ENCODE measurements at places on chromosomes 3 and 15.

- no peak for DNase-seq
Measured at GRCh38 chr3:16026753-16027152, 147.7 kb upstream of the GALNT15 start.

DNA sequence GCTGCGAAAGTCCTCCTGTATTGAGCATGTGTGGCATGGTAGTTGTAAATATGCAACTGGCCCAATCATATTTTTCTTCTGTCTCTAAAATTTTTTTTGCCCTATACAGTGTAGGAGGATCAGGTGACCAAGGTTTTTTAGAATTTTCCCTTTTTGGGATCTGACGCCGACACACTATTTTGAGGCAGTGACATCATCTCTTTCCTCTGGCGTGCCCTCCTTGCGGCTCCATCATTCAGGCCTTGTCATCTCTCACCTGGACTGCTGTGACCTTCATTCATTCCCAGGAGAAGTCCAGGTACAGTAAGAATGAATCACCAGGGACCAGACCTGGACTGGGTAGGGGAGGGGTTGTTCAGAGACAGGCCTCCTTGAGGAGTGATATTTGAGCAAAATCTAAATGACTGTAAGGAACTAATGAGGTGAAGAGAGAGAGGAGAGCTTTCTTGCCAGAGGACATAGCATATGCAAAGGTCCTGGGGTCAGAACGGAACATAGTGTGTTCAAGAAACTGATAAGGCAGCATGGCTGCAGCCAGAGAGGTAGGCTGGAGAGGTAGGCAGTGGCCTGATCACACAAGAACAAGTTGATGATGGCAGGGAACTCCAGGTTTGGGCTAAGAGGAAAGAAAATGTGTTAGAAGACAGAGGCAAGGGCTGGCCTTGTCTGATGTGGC lies 38.7 kb downstream of the ARNT2 start:
- no peak for DNase-seq

GRCh38 chr15:70192041-70192440 lies 94.3 kb upstream of the TLE3 start:
- DNase-seq, result no peak

DNA sequence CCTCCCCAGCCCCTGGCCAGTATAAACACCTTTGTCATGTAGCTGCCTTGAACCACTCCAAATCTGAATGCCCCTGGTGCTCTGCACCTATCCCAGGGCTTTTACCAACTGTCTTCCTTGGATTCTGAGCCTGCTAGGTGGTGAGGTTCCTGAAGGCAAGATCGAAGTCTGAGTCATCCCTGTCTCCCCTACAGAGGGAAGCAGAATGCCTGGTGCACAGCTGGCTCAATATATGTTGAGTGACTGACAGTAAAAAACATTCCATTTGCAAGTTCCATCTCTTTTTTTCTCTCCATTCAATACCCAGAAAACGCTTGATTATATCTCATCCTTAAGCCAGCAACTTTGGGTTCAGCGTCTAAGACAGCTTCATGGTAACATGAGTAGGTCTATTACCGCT lies 24.7 kb downstream of the SLC24A1 start:
- no peak for DNase-seq

GRCh38 chr15:72562386-72562785 lies 88.3 kb downstream of the ARIH1 start:
- DNase-seq, result no peak

GRCh38 chr15:78079298-78080087 lies 2.0 kb upstream of the TBC1D2B start:
- DNase-seq, result no peak

DNA sequence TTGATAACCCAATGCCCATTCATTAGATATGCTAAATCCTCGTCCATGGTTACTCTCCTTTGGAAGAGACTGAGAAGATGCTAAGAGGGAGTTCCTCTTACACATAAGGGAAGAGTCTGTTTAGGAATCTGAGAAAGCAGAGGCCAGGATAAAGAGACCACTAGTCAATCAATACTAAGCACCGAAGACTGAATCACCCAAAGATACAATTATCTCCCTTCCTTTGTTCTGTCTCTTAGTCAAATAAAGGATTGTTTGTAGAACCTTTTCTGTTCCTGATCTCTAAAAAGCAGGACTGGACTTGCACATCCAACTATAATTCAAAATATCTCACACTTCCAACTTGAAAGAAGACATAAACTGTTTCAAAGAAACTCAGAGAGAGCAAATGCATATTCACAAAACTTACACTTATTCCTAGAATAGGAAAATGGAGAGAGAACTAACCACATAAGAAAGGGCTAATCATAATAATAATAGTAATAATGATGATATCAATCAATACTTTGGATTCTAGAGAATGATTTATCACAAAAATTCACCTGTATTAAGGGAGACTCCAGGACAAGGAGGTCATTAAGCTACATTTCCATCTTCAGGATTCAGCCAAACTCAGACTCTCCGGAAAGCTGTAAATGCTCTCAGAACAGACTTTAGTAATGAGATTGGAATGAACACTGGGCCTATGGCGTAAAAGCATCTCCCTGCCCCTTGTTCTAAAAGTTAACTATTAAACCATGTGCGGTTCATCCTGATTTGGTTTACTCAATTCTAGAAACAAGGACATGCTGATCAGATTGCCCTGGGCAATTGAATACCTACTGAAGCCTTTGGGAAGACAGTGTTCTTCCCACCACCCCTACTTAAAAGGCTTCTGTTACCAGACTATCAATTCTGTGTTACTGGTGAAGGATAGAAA lies 401.5 kb downstream of the ZBTB20 start:
- no peak for DNase-seq

GRCh38 chr3:55218577-55218976 lies 268.5 kb downstream of the WNT5A start:
- no peak for DNase-seq

DNA sequence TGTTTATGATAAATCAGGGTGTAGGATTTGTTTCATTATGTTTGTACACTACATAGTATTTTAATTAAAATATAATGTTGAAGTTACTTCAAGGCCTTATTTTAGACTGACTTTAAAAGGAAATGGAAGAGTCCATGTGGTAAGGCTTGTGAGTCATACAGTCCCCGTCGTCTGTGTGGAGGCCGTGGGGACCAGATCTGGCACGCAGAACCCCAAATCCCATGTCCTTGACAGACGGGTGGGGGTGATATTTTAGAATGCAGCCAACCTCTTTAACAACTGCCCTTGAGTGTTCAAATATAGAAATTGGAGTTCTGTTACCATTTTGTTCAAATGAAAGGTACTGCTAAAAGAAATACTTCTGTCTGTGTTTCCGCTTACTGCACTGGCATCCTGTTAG lies 35.8 kb downstream of the ABHD17C start:
- DNase-seq, result no peak

Measured in activated T-cell treated with anti-CD3 and anti-CD28 coated beads, Interleukin-2, amount 50 U/mL, for 48 hours (primary cell).